ENCODE measurements at places on chromosomes 12 and 14.

- DNase-seq, result no peak
Measured at GRCh38 chr12:131941987-131942341, 7.8 kb upstream of the EP400 start.

DNA sequence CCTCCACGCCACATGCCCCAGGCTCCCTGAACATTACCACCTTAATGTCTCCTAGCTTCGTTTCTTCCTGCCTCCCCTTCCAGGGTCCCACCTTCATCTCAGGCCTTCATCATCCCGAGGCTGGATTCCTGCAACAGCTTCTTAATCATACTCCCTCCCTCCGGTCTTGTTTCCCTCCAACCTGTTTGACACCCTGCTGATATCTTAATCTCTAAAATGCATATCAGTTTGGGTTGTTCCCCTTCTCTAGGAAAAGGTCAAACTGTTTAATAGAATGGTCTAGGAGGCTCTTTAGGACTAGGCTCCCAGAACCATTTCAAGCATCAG is 125.5 kb upstream of the ARHGAP5 start:
- no peak for DNase-seq

- no peak for DNase-seq
Measured at GRCh38 chr14:102486513-102487203, 22.9 kb downstream of the ANKRD9 start.

DNA sequence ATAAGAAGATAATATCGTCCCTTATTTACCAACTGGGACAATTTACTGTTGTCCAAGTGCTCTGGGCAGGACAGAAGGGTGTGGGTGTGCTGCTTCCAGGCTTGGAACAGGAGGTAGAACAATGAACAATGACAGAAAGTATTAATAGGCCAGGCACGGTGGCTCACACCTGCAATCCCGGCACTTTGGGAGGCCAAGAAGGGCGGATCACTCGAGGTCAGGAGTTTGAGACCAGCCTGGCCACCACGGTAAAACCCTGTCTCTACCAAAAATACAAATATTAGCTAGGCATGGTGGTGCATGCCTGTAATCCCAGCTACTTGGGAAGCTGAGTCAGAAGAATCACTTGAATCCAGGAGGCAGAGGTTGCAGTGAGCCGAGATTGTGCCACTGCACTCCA is 2.5 kb downstream of the IFI27 start:
- DNase-seq, result no peak

All from NCI-H187 treated with DMSO at 0.1 percent for 48 hours (cell line).